ENCODE measurements at places on chromosomes 6 and 20.

- DNase-seq: no peak
Observed at GRCh38 chr20:63962426-63963347, 6.5 kb upstream of the UCKL1 start.

DNA sequence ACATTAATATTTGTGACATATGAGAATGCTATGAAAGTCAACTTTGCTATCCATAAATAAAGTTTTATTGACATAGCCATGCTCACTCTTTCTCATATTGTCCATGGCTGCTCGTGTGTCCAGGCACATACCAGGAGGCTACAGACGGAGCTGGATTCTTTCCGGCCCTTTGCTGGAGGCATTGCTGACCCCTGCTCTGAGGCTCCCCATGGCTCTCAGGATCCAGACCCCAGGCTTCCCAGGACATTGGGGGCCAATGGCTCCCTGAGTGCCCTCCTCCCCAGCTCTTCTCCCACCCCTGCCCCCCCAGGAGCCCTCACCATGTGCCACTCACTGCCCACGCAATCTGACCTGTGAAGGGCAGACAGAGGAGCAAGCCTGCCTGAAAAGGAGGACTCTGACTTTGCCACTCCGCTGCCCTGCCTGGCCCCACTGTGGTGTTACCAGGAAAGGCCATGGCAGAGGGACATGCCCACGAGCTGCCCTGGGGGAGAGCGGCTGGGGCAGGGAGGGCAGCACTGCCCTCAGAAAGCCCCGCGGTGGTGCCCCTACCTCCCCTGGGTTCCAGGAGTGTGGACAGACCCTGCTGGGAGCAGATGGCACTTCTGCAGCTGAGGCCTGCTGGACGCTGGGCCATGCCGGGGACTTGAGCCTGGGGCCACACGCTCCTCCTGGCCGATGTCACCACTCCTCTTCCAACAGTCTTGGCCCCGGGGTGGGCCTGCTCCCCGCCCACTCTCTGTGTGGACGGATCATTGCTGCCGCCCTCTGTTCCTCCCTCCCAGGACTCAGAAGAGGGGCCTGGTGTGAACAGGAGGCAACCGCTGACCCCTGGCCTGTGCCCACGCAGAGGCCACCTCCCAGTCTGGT lies 97.8 kb upstream of the BHLHE23 start:
- no peak for DNase-seq

DNA sequence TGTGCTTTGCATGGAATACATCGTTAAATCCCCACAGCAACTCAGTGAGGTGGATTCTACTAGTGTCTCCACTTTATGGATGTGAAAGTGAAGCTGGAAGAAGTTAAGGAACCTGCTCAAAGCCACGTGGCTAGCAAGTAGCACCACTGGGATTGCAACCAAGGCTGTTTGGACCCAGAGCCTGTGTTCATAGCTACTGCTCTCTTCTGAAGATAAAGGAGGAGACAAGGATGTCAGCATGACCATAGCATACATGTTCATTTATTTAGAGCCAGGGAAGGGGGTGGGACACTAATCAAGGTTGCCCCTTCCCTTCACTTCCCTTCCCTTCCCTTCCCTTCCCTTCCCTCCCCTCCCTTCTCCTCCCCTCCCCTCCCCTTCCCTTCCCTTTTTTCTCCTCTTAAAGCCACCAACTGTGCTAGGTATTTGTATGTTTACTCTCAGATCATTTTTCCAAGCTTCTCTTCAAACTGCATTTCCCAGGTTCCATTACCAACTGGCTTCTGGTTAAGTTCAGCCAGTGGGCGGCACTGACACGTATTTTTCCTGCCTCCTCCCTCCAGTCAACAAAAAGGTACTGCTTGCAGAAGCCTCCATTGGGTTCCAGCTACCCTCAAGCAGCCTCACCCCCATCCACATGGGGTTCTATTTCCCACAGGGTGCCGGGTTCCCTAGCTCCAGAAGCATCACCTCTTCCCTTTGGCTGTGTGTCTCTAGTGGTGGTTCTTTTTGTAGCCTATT lies 134.9 kb downstream of the BCAS1 start:
- no peak for DNase-seq

DNA sequence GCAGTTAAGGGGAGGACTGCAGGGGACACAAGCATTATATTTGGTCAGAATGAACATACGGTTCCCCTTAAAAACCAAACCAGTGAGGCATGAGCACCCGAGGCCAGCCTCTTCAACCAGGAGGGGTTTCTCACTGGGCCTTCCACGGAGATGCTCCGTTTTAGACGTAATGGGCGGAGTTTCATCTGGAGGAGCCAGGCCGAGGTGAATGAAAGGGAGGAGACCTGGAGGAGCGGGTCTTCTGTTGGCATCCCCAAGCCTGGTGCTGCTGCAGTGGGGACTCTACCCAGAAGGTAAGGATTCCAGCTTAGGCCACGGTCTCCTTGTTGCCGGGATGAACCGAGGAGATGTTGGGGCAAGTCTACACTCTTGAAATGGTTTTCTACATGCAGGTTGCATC lies 47.4 kb downstream of the ADNP start:
- DNase-seq: no peak

DNA sequence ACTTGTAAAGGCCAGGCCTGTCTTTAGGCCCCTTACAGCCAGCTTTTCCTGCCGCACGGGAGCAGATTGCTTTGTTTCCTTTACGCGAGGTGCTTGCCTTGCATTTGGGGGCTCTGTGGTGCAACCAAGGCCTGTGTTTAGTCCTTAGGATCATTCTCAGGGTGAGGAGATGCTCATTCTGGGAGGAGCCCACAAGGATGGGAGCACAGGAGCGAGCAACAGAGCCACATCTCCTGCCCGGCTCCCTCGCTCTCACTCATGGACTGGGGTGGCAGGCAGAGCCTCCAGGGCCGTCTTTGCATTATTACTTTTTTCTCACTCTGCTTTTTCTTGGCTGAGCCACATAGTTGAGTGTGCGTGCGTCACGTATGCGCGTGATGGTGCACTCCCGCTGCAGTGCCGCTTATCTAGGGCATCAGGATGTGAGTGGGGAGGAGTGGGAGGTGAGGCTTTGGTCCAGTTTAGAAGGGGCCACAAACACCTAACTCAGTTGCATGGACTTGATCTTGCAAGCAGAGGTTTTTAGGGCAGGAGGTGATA lies 19.1 kb downstream of the DYNLRB1 start:
- no peak for DNase-seq
